ENCODE measurements at places on chromosomes 7 and 10.

DNA sequence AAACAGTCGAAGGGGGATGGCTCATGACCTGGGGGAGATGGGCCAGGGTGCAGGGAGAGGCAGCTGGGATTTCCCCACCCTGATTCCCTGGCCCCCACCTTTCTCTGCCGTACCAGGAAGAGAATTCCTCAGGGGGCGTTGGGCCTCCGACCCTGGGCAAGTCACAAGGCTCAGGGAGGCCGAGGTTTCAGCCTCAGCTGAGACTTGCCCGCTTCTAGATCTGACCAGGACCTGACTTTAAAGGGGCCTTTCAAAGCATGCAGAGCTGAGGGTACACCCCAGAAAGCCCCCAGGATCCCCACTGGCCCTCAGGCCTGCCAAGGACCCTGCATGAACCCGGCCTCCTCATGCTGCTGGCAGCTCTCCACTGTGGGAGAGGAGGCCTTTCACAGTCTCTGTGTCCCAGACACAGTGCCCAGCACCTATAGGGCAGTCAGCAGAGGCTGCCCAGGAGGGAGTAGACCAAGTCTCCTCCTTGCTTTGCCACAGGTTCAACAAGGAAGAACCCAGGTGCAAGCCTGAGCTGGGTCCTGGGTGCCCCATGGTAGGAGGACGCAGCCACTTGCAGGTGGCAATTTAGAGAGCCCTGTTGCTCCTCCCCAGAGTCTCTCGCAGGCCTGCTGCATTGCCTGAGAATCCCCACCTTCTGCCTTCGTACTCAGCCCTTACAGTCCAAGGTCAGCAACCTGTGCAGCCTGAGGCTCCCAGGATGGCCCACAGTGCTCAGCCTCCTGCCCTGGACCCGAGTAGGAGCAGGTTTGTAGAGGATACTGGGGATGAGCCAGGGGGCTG lies 89.3 kb downstream of the CHST15 start:
- DNase-seq = no peak

GRCh38 chr10:96588060-96588554 lies 1.3 kb upstream of the TM9SF3 start:
- no peak for DNase-seq

DNA sequence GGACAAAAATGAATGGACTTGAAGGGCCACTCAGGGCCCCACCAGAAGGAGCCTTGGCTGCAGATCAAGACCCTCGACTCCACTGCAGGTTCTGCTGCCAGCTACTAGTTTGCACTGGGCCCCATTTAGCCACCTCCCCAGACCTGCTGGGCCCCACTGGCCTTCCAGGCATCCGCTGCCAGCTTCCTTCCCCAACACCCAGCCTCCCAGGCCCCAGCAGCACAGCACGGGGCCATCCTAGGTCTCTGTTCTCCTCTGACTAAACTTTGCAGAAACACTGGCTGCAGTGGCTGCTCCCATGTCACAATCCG lies 277.4 kb upstream of the KLF14 start:
- no peak for DNase-seq

GRCh38 chr10:77120012-77120411 lies 517.6 kb downstream of the KCNMA1 start:
- DNase-seq = no peak

DNA sequence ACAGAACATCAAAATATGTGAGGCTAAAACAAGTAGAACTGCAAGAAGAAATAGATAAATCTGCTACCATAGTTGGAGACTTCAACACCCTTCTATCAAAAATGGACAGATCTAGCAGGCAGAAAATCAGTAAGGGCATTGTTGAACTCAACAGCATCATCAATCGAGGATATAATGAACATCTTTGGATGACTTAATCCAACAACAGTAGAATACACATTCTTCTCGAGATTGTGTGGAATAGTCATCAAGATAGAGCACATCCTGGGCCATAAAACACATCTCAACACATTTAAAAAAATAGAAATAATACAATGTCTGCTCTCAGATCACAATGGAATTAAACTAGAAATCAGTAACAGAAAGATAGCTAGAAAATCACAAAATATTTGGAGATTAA lies 9.9 kb downstream of the IGFBP1 start:
- DNase-seq = no peak

DNA sequence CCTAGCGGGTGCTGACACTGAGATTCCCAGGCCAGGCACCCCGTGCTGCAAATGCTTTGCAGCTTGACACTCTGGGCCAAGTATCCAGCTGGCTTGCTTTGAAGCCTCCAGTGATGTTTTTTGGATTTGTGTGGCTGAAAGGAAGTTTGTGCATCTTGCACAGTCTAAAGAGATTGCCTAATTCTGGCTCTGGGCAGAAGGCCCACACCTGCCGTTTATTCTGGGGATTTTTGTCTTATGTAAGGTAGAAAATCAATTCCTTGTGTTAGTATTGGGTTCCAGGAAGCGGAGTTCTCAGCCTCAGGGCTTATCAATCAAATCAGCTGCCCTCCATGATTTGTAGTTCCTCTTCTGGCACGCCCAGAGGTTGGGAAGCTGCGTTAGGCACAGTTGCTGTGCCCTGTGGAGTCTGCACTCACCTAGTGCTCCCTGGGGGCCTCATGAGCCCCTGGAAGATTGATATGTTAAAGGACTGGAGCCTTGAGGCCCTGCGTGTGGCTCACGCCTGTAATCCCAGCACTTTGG lies 8.4 kb upstream of the PURB start:
- no peak for DNase-seq

DNA sequence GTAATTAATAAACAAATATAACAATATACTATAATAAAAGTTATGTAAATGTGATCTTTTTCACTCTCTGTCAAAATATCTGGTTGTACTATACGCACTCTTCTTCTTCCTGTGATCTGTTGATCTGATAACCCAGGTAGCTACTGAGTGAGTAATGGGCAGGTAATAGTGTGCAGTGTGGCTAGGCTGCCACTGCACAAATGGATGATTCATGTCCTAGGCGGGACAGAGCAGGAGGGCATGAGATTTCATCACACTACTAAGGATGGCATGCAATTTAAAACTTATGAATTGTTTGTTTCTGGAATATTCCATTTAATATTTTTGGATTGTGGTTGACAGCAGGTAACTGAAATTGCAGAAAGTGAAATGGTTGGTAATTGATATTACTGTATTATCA lies 44.5 kb downstream of the TAS2R16 start:
- no peak for DNase-seq

All from frontal cortex (tissue), 4 donors.